Inflammatory macrophage treated with lipopolysaccharide for 1 hour (primary cell): ENCODE measurements at places on chromosomes 12 and 14.

GRCh38 chr12:14852880-14853279 lies 9.6 kb upstream of the ART4 start:
- DNase-seq = no peak

DNA sequence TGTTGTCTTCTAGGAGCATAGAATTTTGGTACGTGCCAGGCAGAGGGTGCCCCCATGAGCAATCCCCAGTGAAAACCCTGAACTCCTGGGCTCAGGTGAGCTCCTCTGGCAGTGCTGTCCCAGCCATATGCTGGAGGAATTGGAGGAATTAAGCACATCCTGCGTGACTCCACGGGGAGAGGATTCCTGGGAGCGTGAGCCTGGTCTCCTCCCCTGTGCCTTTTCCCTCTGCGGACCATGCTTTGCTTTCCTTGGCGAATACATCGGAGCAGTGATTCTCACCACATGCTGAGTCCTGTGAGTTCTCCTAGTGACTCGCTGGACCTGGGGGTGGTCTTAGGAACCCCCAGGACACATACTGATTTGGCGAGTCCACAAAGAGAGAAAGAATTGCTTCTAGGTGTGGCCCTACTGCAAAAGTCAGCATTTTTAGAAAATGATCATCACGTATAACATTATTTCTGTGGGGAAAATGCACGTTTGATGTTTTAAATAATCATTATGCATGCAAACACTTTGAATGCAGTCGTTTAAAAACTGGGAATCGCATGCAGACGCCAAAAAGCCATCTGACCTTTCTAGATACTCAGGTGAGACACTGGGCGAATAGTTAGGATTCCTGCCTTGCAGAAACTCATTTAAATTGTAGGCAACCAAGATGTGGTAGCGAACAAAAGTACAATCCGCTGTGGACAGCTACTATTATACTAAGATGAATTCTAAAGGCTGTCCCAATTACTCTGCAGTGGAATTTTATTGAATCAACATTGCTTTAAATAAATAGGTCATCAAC lies 370.9 kb downstream of the TMEM132D start:
- DNase-seq = no peak

GRCh38 chr12:120175537-120175936 lies 19.0 kb downstream of the GCN1 start:
- no peak for DNase-seq

DNA sequence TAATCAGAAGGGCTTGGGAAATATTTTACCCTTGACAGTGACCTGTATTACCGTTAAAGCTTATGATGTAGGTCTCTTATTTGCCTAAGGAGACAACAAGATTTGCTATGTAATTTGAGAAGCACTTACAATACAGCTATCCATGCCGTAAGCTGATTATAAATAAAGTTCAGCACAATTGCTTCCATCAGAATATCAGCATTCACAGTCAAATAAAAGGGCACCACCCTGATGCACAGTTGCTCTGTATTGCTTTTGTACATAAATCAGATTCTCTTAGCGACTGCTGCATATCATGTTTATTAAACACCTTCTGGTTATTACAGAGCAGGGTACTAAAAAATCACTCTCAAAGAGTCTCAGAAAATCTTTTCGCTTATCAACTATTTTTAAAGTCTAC lies 67.3 kb upstream of the VRK1 start:
- no peak for DNase-seq

- no peak for DNase-seq
Measured at GRCh38 chr12:105468464-105468863, 138.0 kb downstream of the C12orf75 start.

GRCh38 chr14:54085232-54085761 lies 128.7 kb upstream of the BMP4 start:
- DNase-seq = no peak

DNA sequence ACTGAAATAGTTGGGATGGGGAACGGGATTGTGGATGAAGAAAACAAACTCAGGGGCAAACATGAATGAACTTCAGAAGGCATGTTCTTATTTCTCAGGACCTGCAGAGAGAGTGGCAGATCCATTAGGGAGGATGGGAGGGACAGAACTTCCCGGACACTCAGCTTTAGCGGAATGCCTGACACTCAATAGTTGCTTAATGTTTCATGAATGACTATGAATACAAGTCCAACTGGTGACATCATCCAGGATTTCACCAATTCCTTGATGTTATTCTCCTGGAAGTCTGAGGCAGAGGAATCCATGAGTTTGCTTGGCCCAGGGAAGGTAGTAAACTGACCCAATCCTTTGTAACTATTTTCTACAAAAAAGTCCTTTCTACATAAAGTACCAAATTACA lies 37.8 kb upstream of the LRRC10 start:
- DNase-seq = no peak

DNA sequence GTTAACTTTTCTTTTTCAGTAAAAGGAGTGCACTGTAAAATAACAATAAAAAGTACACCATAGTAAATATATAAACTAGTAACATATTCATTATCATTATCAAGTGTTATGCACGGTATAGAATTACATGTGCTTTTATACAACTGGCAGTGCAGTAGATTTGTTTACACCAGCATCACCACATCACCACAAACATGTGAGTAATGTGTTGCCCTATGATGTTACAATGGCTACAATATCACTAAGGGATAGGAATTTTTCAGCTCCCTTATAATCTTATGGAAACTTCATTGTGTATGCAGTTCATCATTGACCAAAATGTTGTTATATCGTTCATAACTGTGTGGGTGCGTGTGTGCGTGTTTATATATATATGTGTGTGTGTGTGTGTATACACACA lies 23.5 kb upstream of the NEDD1 start:
- DNase-seq = no peak

DNA sequence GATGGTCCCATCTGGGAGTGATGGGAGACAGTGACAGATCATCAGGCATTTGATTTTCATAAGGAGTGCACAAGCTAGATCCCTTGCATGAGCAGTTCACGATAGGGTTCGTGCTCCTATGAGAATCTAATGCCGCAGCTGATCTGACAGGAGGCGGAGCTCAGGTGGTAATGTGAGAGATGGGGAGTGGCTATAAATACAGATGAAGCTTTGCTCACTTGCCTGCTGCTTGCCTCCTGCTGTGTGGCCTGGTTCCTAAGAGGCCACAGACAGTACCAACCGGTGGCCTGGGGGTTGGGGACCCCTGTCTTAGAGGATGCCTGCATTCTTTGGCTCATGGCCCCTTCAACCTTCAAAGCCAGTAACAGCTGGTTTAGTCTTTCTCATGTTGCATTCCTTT lies 130.3 kb downstream of the PTPN11 start:
- no peak for DNase-seq

DNA sequence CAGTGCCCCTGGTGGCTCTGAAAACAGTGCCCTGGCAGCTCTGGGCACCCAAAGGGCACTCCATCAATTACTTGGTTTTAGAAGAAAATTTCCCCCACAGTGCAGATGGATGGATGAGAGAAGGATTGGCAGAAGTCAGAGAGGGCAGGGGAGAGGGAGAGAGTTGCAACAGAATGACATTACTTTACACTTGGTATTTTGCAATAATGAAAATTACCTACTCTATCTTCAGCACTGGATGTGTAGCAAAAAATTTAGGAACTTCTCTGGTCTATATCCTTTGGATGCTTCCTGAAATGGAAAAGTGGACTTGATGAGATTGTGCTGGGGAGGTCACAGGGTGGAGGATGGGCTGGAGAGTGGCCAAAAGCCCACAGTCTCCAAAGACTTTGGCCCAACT lies 193.2 kb downstream of the CHST11 start:
- peak; percentile 80 for DNase-seq

DNA sequence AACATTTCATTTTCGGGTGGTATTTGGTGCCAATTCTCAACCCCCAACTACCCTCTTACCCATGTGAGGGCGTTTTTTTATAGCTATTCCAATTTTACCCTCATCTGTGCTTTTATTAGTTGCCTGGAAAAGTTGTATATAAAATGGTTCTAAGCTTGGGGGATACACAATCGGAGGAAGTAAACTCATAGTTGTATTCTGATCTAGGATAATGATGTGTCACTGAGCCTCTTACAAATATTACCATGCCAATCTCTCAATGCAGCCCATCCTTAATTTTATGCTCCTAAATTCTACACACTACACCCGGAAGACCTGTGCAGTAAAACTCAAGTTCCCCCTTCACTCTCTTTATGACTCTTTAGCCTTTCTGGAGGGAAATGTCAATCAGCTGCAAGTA lies 1206.5 kb upstream of the FLRT2 start:
- no peak for DNase-seq

GRCh38 chr12:19031032-19031431 lies 98.5 kb upstream of the PLEKHA5 start:
- DNase-seq = no peak

- DNase-seq = no peak
Measured at GRCh38 chr12:92140896-92141536, 4.6 kb downstream of the BTG1 start.

- no peak for DNase-seq
Measured at GRCh38 chr14:28759653-28760313, 6.8 kb upstream of the FOXG1 start.

- peak; percentile 70 for DNase-seq
Measured at GRCh38 chr12:94643606-94644005, 6.8 kb downstream of the TMCC3 start.

GRCh38 chr12:77782766-77783165 lies 47.9 kb upstream of the NAV3 start:
- no peak for DNase-seq

- DNase-seq = no peak
Measured at GRCh38 chr12:117472983-117473382, 111.6 kb upstream of the NOS1 start.

- no peak for DNase-seq
Measured at GRCh38 chr14:88379706-88380343, 5.6 kb upstream of the SPATA7 start.

- DNase-seq = peak; percentile 53
Measured at GRCh38 chr12:9732921-9733461, at the start of gene CLECL1. TSS of gene CLECL1 (minus strand) at chr12:9733097.

- DNase-seq = no peak
Measured at GRCh38 chr14:72315714-72316113, 383.5 kb downstream of the RGS6 start.

- no peak for DNase-seq
Measured at GRCh38 chr14:25032092-25032784, 17.7 kb downstream of the STXBP6 start.

DNA sequence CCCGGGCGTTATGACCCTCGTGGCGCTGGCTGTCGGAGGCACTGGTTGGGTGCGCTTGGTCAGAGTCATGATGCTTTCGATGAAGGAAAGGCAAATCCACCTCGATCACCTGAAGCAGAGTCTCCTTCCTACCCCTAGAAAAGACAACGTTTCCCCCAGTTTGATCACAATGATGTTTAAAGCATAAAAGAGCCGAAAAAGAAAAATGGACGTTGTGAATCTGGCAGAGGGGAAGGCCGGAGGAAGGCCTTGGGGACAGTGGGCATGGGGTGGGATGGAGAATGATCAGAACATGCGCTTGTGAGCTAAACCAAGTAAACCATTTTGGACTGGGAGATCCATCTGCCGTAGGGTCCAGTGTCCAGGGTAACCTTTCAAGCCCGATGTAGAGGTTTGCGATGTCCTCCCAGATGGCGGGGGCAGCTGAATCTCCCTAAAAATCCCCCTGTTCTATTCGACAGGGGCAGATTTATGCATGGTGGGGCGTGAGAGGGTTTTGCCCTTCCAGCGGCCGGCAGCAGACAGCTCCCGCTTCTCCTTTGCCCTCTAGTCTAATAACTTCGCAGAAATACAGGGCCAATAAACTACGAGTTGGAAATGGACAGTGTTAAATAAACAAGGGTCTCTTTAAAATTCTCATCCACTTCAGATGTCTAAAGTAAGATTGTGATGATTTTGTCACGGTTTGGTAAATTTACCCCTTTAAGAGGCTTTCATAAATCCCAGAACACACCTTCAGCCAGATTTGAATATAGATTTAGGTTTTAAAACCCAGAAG lies 2.3 kb upstream of the OTX2 start:
- no peak for DNase-seq

DNA sequence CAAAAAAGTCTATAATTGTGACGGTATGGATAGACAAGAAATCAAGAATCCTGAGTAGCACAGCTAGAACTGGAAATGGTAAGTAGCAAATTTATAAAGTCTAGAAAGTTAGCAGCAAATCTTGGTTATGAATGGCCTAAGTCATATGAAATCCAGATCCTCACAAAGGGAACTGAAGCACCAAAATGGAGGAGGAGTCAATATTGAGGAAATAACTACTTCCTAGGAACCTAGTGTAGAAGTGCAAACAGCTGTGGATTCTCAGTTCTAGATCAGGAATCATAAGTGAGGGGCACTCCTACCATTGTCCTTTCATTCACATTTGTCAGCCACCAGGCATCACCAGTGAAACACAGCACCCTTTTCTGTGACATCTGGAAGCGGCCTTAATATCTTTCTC lies 202.2 kb upstream of the DCN start:
- peak; percentile 32 for DNase-seq

- DNase-seq = no peak
Measured at GRCh38 chr12:95611676-95612309, 60.5 kb upstream of the USP44 start.

DNA sequence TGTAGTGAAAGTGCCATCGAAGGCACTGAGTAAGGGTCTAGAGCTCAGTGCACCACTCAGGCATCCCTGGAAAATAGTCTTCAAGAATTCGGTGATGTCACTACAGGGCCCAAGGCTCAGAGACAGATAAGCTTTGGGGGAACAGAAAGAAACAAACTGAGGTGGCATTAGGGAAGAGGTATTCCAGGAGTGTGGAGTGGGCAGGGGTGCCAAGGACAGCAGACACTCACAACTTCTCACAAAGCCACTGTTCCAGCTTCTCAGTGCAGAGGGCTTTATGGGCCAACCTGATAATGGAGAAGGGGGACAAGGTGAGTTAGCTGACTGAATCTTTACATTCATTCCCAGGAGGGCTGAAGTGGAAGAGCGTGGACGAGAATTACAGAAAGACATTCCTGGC lies 2.1 kb downstream of the LALBA start:
- no peak for DNase-seq

DNA sequence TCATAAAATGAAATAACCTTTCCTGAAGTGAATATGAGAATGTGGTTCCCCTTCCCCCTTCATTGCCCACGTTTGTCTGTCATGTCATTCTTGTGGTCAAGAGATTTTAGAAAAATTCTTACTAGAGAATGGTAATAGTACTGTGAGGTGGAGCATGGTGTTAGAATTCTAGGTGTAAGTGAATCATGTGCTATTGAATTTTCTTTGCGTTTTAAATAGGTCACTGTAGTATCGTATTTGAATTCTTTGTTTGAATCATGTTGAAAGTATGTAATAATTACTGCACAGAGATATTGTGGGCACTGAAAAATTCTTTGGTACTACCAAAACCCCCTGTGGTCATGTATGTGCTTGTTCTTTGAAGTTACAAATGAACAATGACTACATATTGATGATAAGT lies 49.9 kb downstream of the FUT8 start:
- DNase-seq = no peak
